ENCODE measurements at places on chromosomes 2 and 18.

DNA sequence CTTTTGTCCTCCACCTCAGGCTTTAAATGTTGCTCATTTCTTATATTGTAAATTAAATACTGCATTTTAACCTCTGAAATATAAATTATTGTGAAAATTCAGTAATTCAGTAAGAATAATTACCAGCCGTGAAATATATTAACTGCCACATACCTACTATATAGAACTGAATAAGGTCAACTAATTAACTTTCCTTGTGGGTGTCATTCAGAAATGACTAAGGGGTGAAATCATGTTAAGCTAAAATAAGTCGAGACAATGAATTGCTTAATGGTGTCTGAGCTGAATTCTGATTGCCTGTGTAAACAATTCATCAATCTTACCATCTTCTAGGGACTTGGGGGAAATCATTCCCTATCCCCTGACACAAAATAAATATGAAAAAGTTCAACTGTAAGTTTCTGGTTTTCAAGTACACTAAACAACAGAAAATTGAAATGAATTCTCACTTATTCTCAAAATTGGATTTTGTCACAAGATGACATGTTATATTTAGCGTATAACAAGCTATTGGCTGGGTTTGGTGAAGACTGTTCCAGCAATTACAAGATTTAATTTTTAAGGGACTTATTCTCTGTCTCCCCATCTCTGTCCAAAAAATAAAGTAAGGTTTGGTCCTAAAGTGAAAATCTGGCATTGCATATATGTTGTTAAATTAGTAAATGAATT lies 255.1 kb downstream of the METTL4 start:
- DNase-seq, result no peak

- no peak for DNase-seq
Observed at GRCh38 chr2:195998070-195998469, 70.6 kb downstream of the DNAH7 start.

- no peak for DNase-seq
Observed at GRCh38 chr2:219434468-219434717, 250 bp upstream of the SPEG start.

DNA sequence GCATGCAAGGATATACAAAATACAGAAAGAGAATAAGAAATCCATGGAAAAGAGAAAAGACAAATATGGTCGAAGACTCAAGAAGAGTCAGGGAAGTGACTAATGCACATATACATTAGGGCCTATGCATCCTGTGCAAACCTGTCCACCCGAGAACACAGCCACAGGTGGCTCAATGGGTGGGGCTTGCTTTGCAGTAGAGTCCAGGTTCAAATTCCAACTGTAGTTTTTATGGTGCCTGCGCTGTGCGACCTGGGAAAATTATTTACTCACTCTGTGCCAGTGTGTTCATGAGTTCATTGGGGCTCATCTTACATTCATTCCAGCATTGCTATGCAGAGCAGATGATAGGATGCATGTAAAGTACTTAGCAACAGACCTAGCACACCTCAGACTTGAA lies 244.7 kb downstream of the CTNNA2 start:
- no peak for DNase-seq

DNA sequence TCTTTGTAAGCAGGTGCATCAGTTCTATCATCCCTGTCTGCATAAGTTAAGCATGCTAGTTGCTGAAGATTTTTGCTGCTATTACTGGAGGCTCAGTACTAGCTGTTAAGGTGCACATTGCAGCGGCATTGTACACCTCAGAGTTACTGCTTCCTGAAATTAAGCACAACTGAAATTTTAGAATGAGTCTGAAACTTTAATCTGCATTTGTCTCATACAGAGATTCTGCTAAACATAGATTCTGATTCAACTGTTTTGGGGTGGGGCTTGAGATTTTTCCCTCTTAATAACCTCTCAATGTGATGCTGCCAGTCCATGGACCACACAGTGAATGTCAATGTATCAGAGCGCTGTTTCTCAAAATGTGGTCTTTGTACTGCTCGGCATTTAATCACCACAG lies 585.7 kb upstream of the GCFC2 start:
- no peak for DNase-seq

- DNase-seq, result peak; percentile 55
Observed at GRCh38 chr2:240819126-240819857, 727 bp downstream of the KIF1A start.

- DNase-seq, result peak; percentile 71
Observed at GRCh38 chr2:240566203-240567136, 1.8 kb upstream of the RNPEPL1 start.

GRCh38 chr2:8545695-8546611 lies 135.9 kb upstream of the ID2 start:
- DNase-seq, result no peak

DNA sequence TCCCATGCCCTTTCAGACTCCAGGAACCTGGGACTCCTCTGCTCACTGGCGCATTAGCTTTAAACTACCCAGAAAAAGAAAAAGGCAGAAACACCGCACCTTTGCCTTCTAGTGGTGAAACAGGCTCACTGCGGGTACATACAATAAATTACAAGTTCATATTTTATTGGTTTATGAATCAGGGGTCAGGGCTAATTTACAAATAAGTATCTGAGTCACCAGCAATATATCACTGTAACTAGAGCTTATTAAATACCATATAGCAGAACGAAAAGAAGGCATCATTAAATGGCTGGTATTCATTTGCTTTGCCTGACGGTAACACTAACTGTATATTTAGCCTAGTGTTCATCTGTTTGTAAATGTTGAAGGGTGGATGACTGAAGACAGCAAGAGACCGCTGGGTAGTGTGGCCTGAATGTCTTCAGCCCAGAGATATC lies 26.9 kb upstream of the DTNB start:
- peak; percentile 32 for DNase-seq

DNA sequence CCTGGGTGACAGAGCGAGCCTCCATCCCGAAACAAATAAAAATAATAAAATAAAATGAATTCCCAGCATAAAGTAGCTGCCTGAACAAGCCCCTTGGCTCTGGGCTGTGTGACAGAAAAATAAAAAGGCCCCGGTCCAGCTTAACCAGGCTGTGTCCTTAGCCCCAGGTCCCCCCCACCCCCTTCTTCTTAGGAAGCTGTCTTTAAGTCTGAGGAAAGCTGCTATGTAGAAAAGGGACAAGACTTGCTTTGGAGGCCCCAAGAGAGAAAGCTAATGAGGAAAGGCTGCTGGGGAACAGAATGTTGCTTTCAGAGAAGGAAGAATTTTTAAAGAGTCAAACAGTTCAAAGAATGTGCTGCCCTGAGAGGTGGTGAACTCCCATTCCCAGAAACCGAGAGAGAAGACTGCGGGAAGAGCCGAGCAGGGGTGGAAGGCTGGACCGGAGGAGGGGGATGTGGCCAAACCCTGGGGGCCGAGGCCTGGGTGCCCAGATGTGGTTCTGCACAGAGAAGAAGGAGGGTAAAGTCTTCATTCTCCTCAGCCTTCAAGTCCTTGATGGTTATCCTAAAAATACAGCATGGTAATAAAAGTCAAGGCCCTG lies 61.9 kb downstream of the CENPO start:
- DNase-seq, result no peak

GRCh38 chr2:14194233-14194632 lies 438.3 kb upstream of the LRATD1 start:
- DNase-seq, result peak; percentile 38

GRCh38 chr2:45009303-45009927 lies at the start of gene SIX2:
SIX2 (minus strand) TSS chr2:45009452; CDS start chr2:45009110, 342 bp downstream.
- DNase-seq, result peak; percentile 98

GRCh38 chr2:215898363-215898762 lies 115.0 kb downstream of the MREG start:
- no peak for DNase-seq

GRCh38 chr2:164030623-164031022 lies 294.8 kb upstream of the FIGN start:
- DNase-seq, result no peak

- DNase-seq, result peak; percentile 4
Observed at GRCh38 chr18:5457462-5457957, 86.3 kb downstream of the EPB41L3 start.

All from mesendoderm (in vitro differentiated cells).